ENCODE measurements at places on chromosomes 5 and 9.

- no peak for DNase-seq
Measured at GRCh38 chr5:68419637-68420452, 204.3 kb downstream of the PIK3R1 start.

GRCh38 chr5:151670953-151671636 lies 15.6 kb downstream of the SPARC start:
- no peak for DNase-seq

DNA sequence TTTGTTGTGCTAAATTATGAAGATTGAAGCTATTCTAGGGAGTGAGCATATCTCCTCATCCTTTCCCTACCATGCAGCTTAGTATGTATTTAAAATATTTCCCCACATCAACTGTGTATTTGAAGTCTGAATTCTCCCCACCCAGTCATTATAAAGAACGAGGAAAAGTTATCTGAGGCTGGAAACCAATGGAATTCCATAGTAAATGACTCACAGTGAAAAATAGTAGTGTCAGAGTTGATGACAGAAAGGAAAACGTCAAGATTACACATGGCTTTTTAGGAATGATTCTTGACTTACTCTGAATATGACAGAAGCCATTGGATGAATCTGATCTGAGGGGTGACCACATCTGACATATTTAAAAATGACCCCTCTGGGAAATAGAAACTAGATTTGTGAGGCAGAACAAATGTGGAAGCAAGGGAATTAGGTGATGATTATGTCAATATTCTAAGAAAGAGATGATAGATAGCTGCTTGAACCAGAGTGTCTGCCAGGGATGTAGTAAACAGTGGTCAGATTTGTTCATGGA lies 1768.9 kb upstream of the CDH9 start:
- no peak for DNase-seq

DNA sequence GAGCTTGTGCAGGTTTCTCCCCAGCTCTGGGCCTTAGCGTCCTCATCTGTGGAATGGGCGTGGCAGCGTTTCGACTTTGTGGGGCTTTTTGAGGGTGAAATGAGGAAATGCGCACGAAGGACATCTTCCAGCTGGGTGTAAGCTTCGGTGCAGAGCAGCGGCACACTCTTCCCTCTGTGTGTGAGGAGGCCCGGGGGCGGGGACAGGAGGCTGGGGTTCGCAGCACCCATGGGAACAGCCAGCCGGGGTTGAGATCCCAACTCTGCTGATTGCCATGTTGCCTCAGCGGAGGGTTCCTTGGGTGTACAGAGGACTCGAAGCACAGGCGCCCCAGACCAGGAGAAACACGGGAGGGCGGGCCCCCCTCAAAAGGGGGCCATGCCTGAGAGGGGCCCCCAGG lies 265.6 kb downstream of the NSG2 start:
- no peak for DNase-seq

DNA sequence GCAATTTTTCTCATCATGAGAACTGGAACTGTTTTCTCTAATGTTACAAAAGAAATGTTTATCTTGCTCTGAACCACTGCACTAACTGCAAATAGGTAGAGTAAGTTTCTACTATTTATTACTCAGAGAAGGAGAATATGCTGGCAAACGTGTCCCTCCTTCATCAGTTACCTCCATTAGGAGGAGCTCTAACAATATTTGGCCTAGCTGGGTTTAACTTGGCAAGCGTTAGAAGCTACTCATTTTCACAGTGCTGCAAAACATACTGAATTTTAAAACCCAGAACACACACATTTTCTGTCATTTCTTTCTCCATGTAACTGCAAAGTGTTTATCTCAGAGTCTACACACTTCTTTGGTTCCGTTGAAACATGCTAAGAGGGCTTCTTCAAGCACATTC lies 101.0 kb upstream of the GABRG2 start:
- no peak for DNase-seq

DNA sequence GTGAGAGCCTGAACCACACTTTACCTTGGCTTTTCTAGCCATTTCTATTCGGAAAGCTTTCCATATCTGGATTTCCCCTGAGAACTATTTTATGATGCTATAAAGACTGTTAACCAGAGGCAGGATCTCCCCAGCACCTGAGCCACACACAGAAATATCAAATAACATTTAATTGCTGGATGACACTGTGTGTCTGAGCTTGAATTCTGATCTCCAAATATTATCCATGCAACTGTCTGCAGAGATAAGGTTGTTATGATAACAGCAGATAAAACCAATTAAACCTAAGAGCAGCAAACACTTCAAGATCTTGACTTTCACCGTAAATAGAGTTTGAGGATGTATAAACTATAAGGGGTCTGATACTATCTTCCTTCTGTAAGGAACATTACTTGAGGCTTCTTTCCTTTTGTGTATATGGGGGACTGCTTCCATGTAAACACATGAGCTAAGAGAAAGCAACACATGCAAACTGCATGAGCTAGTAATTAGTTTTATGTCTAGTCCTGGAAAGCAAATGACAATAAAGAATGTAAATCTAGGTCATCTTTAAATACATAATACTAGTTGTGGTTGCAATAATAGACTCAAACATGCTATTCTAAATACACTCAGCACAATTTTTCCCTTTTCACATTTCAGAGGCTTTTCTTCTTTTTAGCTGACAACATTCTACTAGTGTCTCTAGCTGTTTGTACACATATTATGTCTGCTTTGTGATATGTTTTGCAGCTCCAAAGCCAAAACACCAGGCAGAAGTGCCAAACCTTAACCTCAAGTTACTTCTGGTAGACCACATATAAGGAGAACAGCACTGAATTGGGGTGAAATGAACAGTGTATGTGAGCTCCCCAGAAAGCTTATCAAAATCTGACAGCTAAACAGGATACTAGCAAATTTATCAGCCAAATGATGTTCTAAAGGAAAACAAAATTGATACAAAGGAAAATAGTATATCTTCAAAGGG lies 136.5 kb downstream of the EFNA5 start:
- DNase-seq = no peak

- DNase-seq = no peak
Measured at GRCh38 chr5:145960166-145960565, 23.8 kb downstream of the SH3RF2 start.

DNA sequence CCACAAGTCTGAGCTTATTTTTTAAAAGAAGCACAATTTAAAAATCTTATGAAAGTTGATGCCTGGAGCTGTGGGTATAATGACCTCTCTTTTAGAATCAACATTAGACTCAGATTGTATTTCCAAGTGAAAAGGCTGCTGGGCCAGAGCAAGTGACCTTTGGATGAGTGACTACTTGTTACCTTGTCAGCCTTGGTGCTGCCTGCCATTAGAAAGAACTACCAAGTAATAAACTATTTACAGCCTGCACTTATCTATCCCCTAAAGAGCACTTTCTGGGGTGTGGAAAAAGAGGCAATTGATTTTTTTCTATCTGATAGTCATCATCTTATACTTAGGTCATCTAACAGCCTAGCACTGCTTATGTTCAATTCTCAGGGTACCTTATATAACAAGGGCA lies 134.9 kb upstream of the FBXL17 start:
- no peak for DNase-seq

DNA sequence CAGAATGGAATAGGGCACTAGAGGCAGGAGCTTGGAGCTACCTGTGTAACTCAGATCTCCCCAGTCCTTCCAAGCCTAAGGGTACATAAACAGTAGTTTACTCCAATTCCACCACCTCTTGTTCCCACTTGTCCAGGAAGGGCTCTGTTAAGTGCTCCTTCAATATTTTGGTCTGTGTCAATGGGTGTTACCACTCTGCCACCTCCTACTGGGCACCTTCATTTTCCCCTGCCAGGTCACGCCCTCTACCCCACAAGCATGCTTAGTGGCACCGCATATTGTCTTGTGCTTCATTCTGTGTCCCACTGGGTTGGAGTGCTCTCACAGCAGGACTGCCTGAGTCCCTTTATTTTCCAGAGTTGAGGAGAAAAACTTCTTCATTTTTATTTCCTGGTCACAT lies 459.8 kb downstream of the ARHGEF28 start:
- no peak for DNase-seq

All from cortex of kidney (tissue), 1 donor.